Activated CD4-positive, alpha-beta T cell treated with anti-CD3 and anti-CD28 coated beads, Interleukin-2, amount 10 ng/mL, durations not matched to agents 24 days and 14 days (primary cell): ENCODE measurements at places on chromosomes 1 and 21. TPM values are rescaled to one million over a fixed set of nuclear protein-coding genes. Genes with fewer than 3 reads are reported as not detected.

Gene ZNF362
- 12.9 and 13.3 TPM in 2 replicates for total RNA-seq

Gene HSD3B2
- total RNA-seq: not detected in 2 replicates

Gene GJB4
- not detected in 2 replicates for total RNA-seq

Gene KRTAP13-2
- total RNA-seq: not detected in 2 replicates

Gene GPR52
- total RNA-seq: 2.5 and 3.0 TPM in 2 replicates

Gene RALGPS2
- total RNA-seq: 2.0 and 2.6 TPM in 2 replicates

Gene LAMC2
- 0.05 and 0.07 TPM in 2 replicates for total RNA-seq

Gene FAM131C
- 0.26 and 0.38 TPM in 2 replicates for total RNA-seq

- no peak for DNase-seq
Observed at GRCh38 chr1:53800621-53801020, 37.5 kb downstream of the NDC1 start.

DNA sequence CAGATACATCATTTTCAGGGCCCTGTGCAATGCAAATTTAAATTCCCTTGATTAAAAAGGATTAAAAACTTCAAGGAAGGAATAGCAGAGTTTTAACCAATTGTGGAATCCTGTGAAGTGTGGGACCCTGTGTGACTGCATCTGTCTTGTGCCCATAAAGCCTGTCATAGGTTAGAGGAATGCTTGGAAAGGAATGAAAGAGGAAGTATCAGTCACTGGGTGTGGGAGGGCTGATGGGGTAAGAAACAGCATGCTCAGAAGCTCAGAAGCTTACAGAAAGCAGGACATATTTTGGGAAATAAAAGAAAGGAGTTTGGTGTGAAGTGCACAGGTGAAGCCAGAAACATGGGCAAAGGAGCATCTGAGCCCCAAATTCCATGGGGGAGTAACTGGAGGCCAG, 150.8 kb upstream of the ETV3 start:
- DNase-seq: no peak

- no peak for DNase-seq
Observed at GRCh38 chr1:97805093-97805492, 115.7 kb downstream of the DPYD start.

DNA sequence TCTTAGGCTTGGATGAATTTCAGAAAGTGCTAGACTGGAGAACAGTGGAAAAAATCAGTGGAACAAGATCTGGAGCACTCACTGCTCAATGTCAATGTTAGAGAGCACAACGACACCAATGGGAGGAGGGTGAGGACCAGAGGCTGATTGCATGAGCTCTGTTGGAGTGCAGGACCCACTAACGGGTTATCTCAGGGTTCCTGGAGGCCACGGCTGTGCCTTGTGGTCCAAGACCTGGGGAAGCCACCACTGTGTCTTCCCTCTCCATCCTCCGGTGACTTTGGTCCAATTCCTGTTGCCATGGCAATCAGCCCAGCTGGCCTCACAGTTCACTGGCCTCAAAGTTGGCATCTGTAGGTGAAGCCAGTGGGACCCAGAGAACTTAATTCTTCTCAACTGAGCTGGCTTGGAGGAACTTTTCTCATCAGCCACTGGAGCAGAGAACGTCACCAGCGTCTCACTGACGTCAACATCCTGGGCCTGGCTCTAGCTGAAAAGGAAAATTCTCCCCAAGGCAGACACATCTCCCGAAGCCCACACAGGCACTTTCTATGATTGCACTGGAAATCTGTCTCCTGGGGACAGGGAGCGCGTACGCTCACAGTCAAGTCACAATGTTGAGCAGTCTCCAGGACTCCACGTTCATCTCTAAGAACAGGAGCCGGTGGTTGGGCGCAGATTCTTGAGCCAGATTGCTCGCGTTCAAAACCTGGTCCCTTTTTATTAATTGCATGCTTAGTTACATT, 21.9 kb upstream of the GPR157 start:
- no peak for DNase-seq

DNA sequence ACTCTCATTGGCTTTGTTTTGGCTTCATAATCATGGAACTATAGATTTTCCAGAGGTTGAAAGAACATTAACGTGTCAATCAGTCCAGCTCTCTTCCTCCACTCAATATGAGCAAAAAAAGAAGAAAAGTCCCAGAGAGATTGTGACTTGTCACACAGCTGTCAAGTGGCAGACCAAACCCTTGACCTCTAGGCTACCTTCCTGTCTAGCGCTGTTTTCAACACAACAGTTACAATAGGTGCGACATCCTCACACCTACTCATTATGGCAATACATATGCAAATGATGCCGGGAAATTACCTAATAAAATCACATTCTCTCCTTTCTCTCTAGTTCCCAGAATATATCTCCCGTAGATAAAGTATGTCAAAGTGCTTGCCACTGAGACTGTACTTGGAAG, 1.1 kb downstream of the WARS2 start:
- peak; percentile 74 for DNase-seq

DNA sequence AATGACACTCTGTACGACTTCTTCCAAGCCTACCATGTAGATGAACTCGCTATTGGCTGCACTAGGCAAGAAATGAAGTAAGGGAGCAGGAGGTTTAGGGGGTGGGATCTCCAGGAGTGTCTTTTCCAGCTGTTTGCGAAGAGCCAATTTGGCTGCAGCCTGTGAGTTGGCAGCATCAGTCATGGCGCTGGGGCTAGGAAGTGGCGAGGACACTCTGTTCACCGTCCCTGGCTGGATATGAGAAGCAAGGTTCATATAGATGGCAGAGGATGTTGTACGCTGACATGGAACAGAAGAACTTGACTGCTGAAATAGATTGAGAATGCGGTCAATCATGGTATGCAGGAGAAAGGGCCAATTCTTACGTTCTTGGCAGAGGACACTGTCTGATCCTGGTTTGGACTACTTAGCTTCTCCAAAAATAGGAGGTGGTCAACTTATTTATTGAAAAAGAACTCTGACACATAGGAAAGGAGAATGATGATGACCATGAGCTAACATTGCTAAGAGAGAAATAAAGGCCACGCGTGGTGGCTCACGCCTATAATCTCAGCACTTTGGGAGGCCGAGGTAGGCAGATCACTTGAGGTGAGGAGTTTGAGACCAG, 41.2 kb downstream of the SLC27A3 start:
- DNase-seq: no peak

DNA sequence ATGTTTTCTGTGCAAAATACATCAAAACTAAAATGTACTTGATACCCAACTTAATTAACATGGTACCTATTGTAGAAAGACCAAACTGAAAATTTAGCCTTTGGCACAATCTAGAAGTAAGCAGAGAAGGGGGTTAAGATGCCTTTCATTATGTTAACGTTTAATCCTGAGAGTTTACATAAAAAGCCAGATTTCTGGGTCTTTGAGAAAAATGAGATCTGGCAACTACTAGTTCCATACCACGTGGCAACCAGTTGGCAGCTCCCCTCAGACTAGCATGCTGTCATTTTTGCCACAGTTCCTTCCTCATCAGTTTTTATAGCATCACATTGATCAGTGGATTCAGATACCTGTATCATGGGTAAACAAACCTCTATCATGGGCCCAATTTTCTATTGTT, 1.5 kb downstream of the RO60 start:
- DNase-seq: no peak

GRCh38 chr1:36606641-36607262, 124.0 kb upstream of the CSF3R start:
- DNase-seq: no peak

DNA sequence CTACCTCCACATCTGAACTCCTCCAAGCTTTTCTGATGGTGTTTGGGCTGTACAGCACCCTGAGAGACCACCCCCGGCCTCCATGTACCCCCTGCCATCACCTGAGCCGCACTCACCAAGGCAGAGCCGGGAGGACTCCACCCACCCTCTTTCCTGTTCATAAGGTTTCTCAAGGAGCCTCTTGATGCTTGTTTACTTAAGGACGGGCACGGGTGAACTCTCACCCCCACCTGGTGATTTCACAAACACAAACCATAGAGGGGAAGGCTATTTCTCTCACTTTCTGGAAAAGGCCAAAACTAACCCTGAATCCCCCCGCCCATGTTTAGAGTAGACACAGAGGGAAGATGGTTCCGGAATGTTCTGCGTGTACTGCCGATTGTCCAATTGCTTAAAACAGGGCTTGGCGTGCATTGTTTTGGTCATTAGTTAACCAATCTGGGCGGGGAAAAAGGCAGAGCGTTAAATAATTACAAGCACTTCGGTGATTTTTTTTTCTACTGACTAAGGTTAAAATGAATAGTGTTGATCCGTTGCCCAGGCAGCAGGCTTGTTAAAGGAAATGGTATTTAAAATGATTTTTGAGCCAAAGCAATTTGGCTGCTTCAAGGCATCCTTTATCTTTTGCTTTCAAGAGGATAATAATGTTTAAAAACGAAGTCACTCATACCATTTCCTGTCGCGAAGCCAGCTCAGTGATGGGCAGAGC, 279.8 kb upstream of the VAMP3 start:
- DNase-seq: no peak

DNA sequence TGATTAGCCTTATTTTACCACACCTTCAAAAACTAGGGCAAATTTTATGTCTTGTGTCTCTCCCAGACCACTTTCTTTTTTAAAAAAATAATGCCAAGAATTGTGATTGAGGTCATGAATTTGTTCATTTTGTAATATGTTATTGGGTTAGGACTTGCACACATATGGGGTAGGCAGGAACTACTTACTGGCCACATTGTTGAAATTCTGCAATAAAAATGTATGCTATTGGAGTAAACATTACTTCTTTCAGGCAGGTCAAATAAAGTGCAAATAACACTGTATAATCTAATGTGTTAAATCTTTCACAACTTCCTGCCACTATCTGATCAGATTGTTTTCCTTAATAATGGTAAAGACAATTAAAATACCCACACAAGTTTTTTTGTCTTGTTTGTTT, 166.6 kb upstream of the COL11A1 start:
- DNase-seq: no peak

DNA sequence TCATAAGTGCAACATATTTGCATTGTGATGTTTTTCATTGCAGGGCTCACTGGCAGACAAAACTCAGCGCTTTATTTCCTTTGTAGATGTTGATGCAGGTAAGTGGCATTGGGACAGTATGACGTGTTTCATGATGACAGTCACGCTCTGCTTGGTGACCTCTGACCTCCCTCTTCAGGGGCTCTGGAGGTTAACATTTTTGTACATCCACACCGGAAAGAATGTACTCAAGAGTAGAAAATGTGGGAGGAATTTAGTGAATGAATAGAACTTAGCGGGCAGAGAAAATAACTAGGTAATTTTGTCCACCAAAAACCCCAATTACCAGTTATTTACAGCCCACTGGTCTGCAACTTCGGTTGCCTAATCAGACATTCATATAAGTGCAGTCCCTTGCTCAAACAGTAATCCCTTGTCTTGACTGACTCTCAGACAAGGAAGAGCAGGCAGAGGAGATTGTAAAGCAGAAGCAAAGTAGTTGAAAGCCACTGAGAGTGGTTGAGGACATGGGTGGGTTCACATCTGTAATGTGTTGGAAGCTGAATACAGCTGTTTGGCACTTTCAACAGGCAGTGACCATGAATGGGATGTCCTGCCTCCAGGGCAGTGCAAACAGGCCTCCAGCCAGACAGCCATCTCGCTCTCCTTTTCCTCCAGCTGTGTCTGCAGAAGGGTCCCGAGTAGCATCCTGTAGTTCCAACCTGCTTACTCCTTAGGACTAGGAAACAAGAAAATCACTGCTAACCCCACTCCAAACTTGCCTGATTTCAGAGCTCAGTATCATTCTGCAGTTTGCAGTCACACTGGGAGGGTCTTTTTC, 188.9 kb downstream of the NRIP1 start:
- DNase-seq: no peak

GRCh38 chr1:23601135-23601967, 42.0 kb upstream of the ID3 start:
- peak; percentile 80 for DNase-seq

GRCh38 chr1:245313576-245313975, 158.8 kb downstream of the KIF26B start:
- DNase-seq: no peak

DNA sequence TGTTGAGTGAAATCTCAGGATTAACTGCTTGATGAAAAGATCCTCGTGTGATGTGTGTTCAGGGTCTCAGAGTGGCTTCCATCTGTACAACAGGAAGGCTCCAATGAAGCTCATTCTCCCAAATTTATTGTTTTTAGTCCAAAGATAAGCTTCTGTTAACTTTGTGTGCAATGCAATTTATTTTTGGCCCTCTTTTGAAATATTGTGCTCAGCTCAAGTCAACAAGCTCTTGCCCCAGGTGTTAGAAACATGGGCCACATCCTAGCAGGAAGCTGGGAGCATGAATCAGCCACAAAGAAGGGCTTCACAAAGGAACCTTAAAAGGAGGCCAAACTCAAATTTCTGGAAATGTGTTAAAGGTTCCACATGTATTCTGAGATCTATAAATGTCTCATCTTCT, 135.7 kb downstream of the PCP4 start:
- no peak for DNase-seq

DNA sequence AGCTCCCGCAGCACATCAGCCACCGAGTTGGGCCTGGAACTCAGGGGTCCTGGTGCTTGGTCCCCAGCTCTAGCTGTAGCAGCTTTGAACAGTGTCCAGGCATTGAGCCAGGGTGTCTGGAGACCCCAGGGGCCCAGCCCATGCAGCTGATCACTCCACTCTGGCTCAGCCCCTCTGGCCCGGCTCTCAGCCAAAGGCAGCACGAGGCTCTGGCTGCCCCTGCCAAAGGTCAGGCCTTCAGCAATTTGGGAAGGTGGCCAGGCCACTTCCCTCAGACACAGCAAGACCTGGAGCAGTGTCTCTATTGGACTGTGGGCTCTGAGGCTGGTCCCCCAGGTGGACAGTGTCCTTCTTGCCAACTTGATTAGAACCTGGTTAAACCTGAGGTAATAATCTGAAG, 34.4 kb upstream of the RNF19B start:
- DNase-seq: no peak

DNA sequence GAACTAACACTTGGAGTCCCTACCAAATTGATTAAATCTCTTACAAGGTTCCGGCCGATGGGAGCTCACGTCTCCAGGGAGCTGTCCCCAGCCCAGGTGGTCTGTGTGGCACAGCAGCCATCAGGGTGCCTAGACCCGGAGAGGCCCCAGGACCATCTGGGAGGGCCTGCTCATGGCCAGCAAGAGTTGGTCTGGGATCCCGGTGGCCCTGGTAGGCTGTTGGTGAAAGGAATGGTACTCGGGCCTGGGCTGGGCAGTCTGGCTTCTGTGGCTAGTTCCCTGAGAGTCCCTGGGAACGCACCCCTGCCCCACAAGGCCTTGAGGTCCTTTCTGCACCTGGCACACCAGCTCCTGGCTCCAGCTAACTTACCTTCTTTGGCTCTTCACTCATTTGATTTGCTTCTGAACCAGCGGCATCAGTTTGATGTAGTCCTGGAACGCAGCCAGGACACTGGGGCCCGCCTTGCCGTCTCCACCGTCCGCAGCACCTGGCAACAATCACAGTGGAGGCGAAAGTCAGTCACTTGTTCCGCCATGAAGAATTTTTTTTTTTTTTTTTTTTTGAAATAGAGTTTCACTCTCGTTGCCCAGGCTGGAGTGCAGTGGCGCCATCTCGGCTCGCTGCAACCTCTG, 62.5 kb downstream of the SCCPDH start:
- no peak for DNase-seq

DNA sequence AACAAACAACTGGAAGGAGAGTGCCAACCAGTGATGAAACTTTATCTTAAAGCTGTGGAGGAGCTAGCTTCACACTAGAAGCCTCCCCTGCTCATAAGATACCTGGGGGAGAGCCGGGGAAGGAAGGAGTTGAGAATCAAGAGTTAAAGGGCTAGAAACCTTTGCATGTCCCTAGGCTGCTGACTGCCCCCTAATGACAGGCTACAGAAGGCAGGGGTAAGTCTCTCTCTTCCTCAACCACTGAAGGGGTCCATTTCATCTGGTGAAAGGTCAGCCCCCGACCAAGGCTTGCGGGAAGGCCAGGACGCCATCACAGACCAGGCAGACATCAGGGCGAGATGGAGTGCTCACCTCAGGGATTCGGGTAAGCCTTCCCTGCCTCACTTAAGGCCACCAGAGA, 65.6 kb upstream of the GRHL3 start:
- DNase-seq: no peak

GRCh38 chr1:106785176-106785575, 271.3 kb upstream of the PRMT6 start:
- no peak for DNase-seq
